ENCODE measurements at places on chromosomes 13 and 19. TPM values are rescaled to one million over a fixed set of nuclear protein-coding genes. Genes with fewer than 3 reads are reported as not detected.

DNA sequence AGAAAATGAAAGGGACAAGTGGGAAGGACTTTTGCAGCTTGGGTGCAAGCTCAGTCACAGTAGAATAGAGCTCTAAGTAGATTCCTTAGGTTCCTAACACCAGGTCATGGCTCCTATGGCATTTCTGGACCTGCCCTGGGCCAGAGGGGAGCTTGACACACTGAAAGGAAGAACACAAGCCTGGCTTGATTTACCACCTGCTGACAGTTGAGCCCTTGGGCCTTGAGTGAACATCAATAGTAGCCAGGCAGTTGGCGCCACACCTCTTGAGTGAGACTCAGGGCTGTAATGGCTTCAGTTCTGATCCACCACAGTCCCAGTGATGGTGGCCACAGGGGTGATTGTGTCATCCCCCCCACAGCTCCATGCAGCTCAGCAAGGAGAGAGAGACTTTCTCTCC, 221.9 kb upstream of the PCDH17 start:
- H3K36me3 ChIP-seq, result no peaks in the 10 kb centered on the region
- no peaks in the 10 kb centered on the region for H3K4me1 ChIP-seq
- no peak for DNase-seq
- no peak overlapping the region for H3K27ac ChIP-seq

Gene C1QTNF9B
- total RNA-seq, result not detected

GRCh38 chr13:25847635-25848626, 203.9 kb downstream of the SHISA2 start:
- no peak overlapping the region for H3K4me3 ChIP-seq
- H3K27me3 ChIP-seq, result no peaks in the 10 kb centered on the region
- peaks cover 26% of the 10 kb centered on the region for H3K4me1 ChIP-seq
- H3K27ac ChIP-seq, result no peak overlapping the region
- DNase-seq, result no peak

- no peak for DNase-seq
- no peak overlapping the region for H3K27ac ChIP-seq
- peaks cover 38% of the 10 kb centered on the region for H3K27me3 ChIP-seq
- no peaks in the 10 kb centered on the region for H3K36me3 ChIP-seq
Observed at GRCh38 chr19:29324291-29324680, 111.3 kb upstream of the UQCRFS1 start.

GRCh38 chr13:84864341-84864740, 934.9 kb downstream of the SLITRK6 start:
- no peaks in the 10 kb centered on the region for H3K27me3 ChIP-seq
- peaks cover 18% of the 10 kb centered on the region for H3K4me1 ChIP-seq
- DNase-seq, result no peak

DNA sequence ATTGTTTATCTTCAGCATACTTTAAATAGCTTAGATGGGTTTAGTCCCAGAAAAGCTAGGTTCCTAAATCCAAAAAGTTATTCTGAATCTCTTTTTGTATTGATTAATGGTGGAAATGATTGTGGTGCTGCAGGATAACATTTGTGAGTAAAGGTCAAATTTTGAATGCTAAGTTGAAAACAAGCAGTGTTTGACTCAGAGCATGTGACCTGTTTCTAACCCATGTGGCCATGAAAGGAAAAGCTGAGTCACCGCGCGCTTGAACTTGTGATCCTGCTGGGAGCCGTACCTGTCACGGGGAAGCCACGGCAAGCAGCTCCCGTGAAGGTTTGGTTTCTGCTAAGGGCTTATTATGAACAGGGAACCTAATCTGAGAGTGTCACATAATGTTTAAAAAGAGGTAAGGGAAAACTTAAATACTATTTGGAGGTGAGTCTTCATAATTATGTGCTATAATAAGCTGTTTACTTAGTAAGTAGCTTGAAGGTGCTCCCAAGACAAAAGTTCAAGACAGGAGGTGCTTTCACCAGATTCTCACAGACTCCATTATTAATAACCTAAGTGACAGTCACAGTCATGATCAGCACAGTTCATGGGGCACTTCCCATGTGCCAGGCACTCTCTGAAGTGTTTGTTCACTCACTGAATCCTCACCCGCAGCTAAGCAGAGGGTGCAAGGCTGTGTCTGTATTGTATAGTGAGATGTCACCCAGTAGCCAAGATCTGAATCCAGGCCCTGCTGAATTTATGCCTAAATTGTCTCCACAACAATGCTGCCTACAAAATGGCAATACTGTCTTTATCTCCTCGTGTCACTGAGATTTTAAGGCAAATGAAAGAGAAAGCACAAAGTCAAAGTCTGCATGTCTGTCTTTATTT, 286.5 kb downstream of the MYO16 start:
- no peak for DNase-seq
- peaks cover 46% of the 10 kb centered on the region for H3K4me1 ChIP-seq
- H3K27me3 ChIP-seq, result no peaks in the 10 kb centered on the region
- H3K36me3 ChIP-seq, result no peaks in the 10 kb centered on the region
